ENCODE measurements at places on chromosomes 12 and 14.

- no peak for DNase-seq
Observed at GRCh38 chr12:131530422-131530821, 180.5 kb upstream of the SFSWAP start.

- no peak for DNase-seq
Observed at GRCh38 chr12:125351788-125352187, 286.6 kb downstream of the AACS start.

GRCh38 chr12:50197297-50197727, 30.1 kb upstream of the CERS5 start:
- DNase-seq = no peak

GRCh38 chr14:58866391-58866790, 228.6 kb downstream of the DACT1 start:
- no peak for DNase-seq

DNA sequence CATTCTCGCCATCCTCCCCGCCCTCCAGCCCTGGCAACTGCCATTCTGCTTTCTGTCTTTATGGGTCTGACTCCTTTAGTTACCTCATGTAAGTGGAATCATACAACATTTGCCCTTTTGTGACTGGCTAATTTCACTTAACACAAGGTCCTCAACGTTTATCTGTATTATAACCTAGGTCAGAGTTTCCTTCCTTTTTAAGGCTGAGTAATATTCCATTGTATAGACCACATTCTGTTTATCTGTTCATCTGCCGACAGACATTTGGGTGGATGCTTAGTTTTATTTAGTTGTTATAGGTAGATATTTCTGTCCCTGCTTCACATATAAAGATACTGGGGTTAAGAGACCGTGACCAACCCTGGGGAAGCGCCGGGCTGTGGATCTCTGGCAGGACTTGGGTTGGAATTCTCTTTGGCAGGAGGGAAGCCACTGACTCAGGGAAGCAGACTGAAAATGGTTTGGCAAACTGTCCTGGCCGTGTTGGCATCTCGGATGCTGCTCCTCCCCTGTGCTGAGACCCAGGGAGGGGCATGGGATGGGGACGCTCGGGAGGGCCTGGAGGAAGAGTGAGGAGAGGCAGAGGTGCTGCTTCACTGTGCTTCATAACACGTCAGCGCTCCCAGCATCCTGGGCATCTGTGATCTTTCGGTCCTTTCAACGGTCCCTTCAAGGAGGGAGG, 38.9 kb downstream of the TEAD4 start:
- no peak for DNase-seq

- no peak for DNase-seq
Observed at GRCh38 chr14:24310265-24310645, 315 bp downstream of the LTB4R2 start.

DNA sequence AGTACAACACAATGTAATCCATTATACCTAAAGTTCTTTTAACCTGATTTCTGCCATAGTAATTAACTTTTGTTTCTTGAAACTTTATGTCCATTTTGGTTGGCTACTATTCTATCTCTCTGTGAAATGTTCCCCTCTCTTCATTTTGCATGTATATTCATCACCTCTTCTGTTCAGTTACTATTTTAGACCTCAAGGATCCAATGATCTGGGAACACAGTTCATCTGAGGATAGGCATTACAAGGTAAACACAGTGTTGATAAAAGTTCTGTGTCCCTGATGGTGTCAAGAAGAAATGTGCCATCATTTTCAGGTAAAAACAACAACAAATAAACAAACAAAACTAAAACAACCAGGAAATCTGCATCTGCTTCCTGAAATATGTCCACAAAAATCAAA, 102.2 kb upstream of the IFNG-AS1 start:
- no peak for DNase-seq

DNA sequence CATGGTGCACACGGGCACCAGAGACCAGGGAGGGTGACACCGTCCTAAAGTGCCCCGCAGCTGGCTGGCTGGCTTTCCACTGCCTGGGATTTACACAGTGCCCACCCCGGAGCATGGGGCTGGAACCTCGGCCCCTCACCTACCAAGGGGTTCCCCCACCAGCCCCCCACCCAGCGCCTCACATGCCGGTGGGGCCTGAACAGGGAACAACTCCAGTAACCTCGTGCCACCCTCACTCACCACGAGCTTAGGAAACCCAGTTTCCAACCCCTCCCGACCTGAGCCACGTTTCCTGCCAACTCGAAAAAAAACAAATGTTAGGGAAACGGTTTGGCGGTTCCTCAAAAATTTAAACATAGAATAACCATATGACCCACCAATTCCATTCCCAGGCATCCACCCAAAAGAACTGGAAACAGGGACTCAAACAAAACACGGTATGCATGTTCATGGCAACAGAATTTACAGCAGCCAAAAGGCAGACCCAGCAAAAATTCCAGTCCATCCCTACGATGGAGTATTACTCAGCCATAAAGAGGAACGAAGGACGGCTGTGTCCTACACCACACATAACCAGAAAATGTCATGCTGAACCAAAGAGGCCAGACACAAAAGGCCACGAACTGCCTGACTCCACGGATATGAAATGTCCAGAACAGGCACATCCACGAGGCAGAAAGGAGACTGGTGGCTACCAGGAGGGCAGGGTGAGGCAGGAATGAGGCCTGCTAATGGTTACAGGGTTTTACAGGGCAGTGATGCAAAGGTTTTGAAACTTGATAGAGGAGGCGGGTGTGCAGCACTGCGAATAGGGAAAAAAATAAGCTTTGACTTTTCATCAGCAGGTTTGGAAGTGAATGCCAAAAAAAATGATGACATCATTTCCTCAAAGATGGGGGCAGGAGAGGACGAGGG, 68.9 kb downstream of the NCOR2 start:
- no peak for DNase-seq

GRCh38 chr12:11869406-11869805, 201.3 kb upstream of the BCL2L14 start:
- no peak for DNase-seq

DNA sequence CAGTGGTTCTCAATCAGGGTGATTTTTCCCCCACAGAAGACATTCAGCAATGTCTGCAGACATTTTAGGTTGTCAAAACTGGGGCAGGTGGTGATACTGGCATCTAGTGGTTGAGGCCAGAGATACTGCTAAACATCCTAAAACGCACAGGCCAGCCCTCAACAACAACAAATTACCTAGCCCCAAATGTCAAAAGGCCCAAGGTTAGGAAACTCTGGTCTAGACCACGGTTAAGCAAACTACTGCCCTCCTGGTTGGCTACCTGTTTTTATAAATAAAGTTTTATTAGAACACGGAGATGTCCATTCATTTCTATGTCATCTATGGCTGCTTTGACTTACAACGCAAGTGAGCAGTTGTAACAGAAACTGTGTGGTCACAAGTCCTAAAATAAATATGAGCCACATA, 186.7 kb downstream of the EFCAB11 start:
- peak; percentile 26 for DNase-seq

DNA sequence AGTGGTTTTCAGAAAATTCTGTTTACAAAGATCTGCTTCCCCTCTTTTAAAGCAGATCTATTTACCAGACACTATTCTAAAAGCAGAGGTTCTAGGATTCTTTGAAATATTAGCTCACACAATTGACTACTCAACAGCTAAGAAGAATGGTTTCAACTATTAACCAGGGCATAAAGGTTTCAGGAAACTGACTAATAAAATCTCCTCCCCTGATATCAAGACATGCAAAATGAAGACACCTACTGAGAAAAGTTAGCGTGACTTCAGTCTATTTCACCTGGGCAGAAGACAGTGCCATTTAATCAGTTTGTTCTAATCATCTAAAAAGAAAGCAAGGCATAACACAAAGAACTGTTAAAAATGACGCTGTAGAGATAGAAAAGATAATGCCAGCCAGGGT, 22.2 kb downstream of the DAD1 start:
- no peak for DNase-seq

DNA sequence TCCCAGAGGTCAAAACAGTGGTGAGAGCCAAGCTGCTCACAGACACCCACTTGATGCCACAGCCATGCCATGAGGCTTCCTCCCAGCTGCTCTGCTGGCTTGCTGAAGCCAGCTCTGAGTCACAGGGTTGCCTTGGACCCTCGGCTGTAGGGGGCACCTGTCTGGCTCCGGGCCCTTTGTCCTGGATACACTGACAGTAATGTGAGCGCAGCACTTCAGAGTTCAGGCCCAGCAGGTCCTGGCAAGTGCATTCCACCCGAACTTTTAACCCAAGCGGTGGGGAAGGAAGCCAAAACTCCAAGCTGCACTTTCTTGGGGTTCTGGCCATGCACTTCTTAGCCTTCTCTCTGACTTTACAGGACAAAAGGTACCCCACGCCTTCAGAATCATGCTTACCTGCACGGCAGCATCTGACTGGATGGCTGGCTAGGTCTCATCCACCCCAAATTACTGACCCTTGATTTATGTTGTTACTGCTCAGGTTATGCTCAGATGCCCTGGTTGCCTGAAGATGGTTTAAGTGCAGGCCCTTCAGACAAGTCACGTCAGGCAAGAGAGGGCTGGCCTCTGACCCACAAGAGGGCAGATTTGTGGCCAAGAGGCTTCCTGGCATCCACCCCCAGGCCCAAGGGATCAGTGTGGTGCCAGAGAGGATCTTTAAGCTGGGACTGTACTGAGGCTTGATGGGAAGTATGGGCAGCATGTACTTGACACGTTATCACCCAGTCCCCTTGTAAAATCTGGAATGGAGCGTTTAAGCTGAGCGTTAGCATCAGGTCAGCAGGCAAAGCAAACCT, 24.8 kb downstream of the SLC25A29 start:
- no peak for DNase-seq

DNA sequence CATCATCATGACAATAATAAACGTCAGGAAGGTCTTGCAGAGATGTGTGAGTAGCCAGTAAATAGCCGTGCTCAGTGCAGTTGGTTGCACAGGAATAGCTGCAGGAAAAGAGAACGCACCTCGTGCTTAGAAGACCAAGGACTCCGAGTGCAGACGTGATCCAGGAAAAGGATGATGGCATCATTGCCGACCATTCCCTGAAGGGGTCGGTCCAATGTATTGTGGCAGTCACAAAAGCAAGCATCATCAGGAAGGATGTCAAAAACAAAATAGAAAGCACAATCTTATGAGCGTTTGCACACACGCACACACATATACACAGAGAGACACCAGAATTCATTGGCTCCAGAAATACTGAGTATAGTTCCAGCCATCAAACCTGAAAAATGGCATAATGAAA, 12.8 kb downstream of the DUSP6 start:
- DNase-seq = no peak

GRCh38 chr12:28459481-28459880, 269.2 kb downstream of the CCDC91 start:
- no peak for DNase-seq

DNA sequence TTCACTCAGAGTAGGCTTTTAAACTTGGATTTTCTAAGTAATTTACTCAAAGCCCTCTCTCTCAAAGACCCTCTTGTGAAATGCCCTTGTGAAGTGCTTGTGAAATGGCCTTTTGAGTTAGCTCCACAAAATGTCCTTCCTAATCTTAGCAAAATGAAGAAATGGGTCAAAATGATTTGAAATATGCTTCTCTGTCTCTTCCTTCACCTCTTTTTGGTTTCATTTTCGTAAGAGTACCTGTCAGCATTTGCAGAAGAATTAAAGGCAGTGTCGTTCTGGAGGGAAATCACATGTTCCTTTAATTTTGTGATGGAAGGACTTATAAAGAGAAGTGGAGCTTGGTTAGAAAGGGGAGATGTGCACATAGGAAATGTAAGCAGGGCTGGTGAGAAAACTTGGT, 93.7 kb downstream of the HMGA2 start:
- DNase-seq = no peak

DNA sequence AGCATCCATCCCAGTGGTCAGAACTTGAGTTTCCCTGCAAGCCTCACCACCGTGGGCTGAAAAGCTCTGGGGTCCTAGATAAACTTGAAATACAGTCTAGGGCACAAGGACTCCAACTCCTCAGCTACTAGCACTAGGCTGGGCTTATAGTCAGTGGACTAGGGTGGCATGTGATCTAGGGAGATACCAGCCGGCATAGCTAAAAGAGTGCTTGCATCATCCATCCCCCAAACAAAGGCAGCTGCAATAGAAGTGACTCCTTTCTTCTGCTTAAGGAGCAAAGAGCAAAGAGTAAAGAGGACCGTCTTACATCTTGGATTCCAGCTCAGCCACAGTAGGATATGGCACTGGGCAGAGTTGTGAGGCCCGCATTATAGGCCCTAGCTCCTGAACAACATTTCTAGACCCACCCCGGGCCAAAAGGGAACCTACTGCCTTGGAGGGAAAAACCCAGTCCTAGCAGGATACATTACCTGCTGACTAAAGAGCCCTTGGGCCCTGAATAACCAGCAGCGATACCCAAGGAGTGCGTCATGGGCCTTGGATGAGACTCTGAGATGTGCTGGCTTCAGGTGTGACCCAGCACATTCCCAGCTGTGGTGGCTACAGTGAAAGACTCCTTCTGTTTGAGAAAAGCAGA, 17.9 kb upstream of the SOS2 start:
- no peak for DNase-seq

- DNase-seq = no peak
Observed at GRCh38 chr14:37147310-37147880, 25.0 kb downstream of the SLC25A21 start.

DNA sequence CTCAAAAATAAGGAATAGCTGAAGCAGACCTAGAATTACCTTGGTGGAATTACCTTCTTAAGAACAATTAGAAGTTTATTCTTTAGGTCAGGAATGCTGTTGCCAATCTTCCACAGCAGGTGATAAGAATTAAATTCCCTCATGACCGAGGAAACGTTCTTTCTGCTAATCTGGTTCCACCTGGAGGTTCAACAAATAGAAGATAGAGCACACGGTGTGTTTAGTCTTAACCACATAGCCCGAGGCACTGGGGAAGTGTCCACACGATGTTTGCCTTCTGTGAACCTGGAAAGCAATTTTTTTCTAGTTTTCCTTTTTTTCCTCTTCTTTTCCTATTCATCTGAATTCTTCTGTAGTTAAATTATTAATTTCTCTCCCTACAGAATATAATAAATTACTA, 906.9 kb downstream of the NRXN3 start:
- no peak for DNase-seq

GRCh38 chr12:132237772-132238487, 91.5 kb downstream of the GALNT9 start:
- DNase-seq = no peak

Measured in stimulated activated CD8-positive, alpha-beta memory T cell treated with anti-CD3 and anti-CD28 coated beads, Interleukin-7, amount 100 ng/mL, for 1 hour (primary cell).